Activated CD8-positive, alpha-beta memory T cell treated with anti-CD3 and anti-CD28 coated beads for 4 hours (primary cell): ENCODE measurements at places on chromosomes 2 and 18.

DNA sequence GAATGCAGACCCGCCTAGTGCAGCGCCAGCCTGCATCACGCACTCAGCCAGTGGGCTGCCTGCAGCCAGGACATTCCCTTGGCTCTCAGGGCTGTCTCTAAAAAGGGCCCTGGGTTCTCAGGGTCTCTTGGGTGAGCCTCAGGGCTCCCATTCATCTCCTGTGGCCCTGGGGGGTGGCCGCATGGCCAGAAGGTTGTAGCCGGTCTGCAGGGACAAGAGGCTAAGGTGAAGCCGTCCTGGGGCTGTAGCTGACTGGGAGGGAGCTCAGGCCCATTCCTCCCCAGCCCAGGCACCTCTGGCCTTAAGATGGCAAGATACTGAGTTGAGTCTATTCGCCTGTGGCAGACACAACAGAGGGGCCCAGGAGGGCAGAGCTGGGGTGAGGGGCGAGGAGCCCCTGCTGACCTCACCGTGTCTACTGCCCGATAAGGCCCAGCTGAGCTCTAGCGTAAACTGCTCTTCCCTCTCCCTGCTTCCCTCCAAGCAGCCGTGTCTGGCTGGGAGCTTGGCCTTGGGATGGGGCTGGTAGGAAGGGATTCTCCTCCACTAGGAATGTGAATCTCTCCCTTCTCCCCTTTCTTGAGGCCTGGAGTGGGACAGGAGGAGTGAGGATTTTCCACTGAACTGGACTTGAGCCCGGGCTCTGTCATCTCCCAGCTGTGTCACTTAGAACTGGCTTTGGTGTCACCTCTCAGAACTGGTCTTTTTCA lies 37.9 kb downstream of the INHBB start:
- DNase-seq, result no peak

- DNase-seq, result no peak
These were observed 61.1 kb downstream of the PDCL3 start for GRCh38 chr2:100623930-100624329.

GRCh38 chr2:201697899-201698298 lies 545 bp downstream of the MPP4 start:
- DNase-seq, result no peak

GRCh38 chr2:144922519-144922918 lies 402.6 kb upstream of the ZEB2 start:
- no peak for DNase-seq

DNA sequence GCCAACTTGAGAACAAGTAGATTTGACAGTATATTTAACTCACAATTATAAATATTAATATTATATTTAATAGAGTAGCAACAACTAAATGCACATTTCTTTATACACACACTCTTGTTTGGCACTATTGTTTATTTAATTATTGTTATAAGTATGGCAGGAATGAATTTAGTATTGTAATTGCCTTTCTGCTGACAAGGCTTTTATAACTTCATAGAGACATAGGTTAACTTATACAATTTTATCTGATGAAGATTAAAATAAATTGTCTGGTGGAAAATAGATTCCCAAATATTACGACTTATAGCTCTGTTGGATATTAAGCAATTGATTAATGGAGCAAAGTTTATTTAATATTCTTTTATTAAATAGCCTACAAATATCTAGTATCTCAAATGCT lies 347.9 kb upstream of the CDH19 start:
- DNase-seq, result no peak

- DNase-seq, result no peak
These were observed 91.7 kb downstream of the GCA start for GRCh38 chr2:162435676-162436075.

DNA sequence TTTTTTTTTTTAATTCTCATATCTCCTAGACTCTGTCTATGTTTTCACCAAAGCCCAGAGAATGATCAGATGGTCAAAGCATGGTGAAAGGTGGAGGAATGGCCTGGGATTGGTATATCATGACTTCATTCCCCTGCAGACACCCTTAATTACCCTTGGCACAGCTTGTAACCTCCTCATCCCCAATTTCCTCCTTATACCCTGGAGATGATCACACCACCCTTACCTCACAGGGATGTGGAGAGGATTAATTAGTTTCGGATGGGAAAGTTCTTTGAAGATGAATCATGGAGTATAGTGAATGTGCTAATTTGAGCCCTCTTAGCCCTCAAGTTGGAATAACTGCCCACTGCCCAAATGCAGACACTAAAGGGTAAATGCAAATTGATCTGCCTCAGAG lies 138.0 kb upstream of the LYPD6 start:
- DNase-seq, result no peak

DNA sequence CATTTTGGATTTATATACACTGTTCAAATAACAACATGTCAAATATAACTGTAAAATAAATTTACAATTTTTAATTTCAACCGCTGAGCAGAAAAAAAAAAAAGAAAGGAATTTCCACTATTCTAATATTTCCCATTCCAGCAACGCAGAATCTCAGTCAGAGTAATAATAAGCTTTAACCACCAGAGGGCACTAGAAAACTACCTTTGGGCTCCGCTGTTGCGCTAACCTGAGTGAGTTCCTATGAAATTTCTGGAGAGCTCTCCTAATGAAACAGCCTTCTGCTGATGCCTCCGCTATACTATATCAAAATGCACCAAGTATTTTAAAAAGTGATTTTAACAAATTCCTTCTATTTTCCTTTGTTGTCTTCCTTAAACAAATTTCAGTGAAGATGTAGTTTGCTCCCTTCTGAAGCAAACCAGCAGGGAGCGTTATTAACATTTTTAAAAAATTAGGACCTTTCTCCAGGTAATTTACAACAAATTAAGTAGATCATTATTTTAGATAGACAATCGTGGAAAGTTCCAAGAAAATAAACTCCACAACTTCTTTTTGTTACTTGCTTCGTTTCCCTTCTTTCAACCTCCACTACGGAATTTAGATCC lies 23.0 kb downstream of the ERMN start:
- peak; percentile 9 for DNase-seq

DNA sequence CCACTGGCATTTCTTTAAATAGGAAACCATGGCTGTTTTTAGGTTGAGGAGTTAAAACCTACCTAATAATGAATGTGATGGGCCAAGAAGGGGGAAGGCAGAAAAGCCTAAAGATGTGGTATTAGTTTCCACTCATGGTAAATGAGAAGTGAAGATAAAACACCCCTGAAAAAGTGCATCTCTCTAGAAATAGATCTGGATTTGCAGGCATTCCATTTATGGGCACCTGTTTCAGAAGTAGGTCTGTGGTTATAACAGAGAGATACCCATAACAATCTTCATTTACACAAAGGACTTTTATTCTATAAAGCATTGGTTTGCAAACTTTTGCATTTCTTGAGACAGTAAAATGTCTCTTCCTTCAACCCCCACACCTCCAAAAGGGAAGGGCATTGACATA lies 62.1 kb downstream of the PRKCE start:
- no peak for DNase-seq
